ENCODE measurements at places on chromosomes 7 and 10.

- DNase-seq, result no peak
Observed at GRCh38 chr7:108448584-108449505, 7.4 kb downstream of the NRCAM start.

DNA sequence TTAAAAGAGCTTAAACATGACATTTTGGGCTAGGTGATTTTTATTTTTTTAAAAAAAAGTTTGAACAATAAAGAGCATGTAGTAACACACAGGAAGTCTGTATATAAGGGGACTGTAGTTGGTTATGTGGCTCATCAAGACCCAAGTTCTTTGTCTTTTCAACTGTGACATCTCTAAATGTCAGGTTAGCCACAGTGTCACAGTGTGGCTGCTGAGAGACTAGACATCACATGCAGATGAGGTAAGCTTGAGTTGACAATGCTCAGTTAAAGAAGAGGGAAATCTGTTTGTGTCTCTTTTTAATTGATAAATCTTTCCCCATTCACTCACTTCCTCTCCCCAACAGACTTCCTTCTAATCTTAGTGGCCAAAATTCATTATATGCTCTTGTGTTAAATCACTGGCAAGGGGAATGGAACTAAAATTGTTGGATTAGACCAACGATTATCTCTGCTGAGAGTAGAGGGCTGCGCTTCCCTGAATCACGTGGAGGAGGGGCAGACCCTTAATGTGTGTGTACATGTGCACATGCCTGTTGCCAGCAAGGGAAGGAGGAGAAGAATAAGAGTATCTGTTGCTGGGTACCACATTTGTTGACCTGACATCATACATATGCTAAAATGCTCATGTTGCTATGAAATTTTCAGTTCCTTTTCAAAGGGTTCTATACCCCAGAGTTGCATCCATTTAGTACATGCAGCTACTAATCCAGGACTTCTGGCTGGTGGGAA, 78.3 kb downstream of the MMRN2 start:
- DNase-seq, result no peak

GRCh38 chr7:152751449-152752141, 8.0 kb upstream of the ACTR3B start:
- DNase-seq, result no peak

DNA sequence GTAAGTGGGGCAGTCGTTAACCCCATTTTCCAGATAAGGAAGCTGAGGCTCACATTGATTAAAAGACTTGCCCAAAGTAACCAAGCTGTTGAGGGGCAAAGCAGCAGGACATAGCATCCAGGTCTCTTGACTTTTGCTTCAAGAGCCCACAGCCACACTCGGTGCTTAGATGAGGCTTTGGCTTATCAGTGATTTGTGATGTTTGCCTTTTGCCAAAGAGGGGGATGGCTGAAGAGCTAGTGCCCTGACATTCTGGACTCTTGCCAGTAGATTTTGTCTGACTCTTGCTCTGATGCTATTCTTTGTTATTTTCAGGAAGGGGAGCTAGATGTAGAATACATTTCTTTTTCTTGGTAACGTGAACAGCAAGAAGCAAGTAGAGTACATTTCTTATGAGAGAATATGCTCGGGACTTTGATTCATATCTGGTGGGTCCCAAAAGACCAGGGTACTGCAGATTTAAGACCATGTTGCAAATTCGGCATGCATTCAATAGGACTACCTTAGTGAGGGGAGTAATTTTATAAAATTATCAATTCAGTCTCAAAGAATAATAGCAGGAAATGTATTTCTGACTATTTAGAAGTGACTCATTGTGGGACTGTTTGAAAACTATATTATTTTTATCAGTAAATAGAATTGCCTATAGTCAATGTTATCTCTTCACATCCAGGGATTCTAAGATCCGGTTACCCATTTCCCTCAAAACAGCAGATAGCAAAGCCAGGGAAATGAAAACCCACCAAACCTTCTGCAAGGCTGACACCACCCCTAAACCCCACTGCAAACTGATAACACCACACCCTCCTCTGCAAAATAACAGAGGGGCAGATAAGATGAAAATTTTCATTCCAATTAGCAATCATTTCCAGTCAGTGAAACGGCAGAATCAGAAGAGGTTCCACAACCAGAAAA, 180.0 kb upstream of the BMPER start:
- DNase-seq, result no peak

DNA sequence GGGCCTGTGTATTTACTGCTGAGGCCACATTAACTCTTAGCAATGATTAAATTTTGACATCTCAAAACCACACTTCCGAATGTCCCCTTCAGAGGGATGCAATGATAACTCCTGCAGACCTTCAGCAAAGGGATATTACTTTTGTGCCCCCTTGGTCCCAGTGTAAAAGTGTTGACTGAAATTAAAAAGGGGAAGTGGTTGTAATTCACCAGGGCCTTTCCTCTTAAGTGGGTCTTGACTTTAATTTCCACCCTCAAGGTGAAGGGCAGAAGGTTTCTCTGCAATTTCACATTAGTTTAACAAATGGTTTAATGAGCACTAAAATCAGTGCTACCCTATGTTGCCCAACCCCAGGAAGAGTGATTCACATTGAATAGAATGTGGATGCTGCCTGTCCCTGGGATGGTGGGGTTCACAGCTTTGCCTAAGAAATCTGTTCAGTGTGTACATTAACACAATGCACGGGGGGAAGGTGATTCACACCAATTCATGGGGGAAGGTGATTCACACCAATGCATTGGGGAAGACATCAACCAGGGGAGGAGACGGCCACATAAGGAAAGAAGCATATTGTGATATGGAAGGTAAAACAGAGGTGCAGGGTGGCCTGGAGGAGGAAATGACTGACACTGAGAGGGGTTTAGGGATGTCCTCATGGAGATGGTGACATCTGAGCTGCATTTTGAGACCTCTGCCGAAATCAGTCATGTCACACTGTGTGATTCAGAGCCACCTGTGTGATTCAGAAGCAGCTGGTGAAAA, 19.4 kb upstream of the TNS3 start:
- no peak for DNase-seq

GRCh38 chr7:102270178-102270887, 16.3 kb upstream of the SH2B2 start:
- DNase-seq, result no peak

GRCh38 chr7:1312136-1313070, 79.7 kb downstream of the UNCX start:
- no peak for DNase-seq

- no peak for DNase-seq
Observed at GRCh38 chr10:7857262-7857661, 39.0 kb downstream of the TAF3 start.

DNA sequence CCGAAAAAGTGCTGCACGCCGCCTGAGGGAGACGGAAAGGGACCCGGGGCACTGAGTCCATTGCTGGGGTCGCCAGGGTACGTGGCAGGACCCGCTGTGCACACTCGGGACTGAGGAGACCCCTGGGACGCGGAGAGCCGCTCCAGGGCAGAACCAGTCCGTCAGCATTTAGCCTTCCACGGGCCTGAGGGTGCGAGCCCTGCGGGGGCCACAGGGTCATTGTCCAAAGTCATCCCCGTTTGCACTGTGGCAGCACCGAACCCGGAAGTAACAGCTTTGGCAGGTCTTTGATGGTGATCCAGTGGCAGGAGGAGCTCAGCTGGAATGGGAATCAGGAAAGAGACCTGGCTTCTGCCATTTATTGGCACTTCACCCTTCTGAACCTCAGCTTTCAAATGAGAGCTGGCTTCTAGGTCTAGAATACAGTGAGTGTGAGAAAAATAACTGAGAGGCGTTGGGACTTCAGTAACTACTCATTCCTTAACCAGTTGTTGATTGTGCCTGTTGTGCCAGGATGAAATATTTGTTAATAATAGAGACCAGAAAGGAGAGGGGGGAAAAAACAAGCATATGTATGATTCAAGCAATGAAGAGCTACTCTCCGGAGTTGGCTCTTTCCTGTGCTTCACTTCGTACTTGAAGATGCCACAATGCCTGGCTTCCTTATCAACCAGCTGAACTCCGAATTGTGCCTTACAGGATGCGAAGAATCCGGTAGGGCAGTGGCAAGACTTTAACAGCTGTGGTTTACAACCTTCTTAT, 811 bp upstream of the ARHGAP12 start:
- peak; percentile 39 for DNase-seq

DNA sequence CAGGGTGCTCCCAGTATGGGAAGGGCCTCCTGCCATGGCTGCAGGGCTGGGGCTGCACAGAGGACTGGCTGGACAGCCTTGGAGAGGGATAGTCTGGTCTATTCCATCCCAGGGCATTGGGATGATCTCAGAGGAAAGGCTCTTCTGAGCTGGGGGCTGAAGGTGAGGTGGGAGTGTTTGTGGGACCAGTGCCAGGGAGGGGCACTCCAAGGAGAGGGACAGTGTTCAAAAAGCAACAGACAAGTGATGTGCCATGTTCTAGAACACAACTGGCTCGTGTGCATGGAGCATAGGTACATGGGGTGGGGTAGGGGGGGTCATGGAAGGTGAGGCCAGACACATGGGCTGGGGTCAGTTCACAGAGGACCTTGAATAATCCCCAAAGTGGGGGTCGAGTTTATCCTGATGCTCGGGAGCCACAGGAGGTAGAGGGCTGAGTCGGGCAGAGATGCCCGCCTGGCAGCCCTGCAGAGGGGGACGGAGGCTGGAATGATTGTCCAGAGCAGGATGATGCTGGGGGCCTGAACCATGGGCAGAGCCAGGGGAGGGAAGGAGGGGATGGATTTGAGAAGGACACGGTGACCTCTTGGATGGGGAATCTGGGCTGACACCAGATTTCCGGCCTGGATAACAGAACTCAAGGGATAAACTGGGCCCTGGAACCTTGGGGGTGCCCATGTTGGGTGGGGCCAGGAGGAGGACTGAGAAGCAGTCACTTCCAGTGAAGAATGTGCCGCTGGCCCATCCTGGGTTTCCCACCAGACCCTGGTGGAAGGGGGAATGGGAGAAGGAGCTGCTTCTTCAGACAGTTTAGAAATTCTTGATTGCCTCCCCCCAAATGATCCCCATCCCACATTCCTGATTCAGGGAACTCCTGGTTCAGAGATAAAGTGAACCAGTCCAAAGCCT, 50.4 kb downstream of the NEURL1 start:
- no peak for DNase-seq

GRCh38 chr7:767580-767940, 40.5 kb upstream of the PRKAR1B start:
- DNase-seq, result no peak

- no peak for DNase-seq
Observed at GRCh38 chr7:12653518-12653917, 33.9 kb upstream of the ARL4A start.

- no peak for DNase-seq
Observed at GRCh38 chr7:126774077-126774476, 478.7 kb downstream of the GRM8 start.

GRCh38 chr10:102982296-102982695, 64.2 kb downstream of the CNNM2 start:
- DNase-seq, result no peak

- DNase-seq, result no peak
Observed at GRCh38 chr10:86314616-86315548, 51.7 kb downstream of the GRID1 start.

- no peak for DNase-seq
Observed at GRCh38 chr7:119969054-119969453, 303.9 kb upstream of the KCND2 start.

- no peak for DNase-seq
Observed at GRCh38 chr10:34854147-34854601, 39.1 kb upstream of the PARD3 start.

DNA sequence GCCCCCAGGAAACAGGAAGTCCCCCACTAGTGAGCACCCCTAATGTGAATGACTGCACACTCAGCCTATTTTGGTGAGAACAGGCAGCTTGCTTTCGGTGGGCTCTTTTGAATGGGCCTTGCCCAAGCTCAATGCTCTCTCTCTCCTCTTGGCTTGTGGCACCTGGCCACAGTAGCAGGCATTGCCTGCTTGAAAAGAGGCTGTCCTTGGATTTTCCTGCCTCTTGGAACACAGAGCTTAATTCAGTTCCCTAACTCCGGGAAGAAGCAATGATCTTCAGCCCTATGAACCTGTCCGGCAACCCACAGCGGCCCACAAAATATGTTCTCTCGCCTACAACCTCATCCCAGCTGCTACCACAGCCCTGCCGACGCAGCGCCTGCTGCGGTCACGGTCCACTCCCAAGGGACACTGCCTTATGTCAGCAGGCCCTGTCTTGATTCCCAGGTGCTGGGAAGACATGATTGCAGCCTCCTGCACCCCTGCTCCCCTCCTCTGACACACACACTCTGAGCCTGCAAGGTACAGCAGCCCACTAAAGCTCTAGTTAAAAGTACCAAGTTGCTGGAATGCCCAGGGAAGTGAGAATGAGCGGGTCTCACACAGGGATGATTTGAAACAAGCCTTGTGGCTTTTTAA, 715.5 kb upstream of the GALNT17 start:
- no peak for DNase-seq

GRCh38 chr10:28320799-28321198, 17.9 kb upstream of the MPP7 start:
- DNase-seq, result no peak

- DNase-seq, result no peak
Observed at GRCh38 chr7:53350241-53350640, 314.8 kb downstream of the POM121L12 start.

DNA sequence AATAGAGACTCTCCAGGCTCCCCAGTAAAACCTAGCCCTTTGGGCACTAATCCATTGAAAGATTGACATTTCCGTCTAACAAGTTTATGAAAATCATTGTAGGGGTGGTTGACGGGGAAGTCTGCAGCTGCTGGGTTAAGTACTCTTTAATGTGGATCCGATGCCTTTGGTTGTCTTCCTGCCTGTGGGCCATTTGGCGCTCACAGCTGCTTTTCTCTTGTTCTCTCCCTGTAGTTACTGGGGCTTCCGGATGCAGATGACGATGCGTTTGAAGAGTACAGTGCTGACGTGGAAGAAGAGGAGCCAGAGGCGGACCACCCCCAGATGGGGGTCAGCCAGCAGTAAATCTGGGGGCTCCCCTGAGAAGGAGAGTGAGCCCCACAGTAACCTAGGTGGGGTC, 22.4 kb downstream of the MTURN start:
- no peak for DNase-seq

DNA sequence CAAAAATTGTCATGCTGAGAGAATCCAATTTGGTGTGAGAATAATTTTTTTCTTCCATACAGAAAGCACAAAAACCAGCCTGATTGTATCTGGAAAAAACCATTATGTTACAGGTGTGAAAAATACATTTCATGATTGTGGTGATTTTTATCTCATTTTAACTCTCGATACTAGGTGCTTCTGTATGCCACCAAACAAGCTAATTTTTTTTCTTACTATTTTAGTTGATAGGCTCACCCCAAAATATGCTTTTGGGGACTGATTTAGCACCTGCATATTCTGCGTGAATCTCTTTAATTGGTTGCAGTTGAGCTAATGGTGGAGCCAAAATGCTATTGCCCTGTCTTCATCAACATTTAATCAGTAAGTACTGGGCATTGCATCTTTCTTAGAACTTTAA, 1.9 kb downstream of the DMTF1 start:
- DNase-seq, result no peak

GRCh38 chr10:5650664-5651387, 15.6 kb downstream of the ASB13 start:
- no peak for DNase-seq

DNA sequence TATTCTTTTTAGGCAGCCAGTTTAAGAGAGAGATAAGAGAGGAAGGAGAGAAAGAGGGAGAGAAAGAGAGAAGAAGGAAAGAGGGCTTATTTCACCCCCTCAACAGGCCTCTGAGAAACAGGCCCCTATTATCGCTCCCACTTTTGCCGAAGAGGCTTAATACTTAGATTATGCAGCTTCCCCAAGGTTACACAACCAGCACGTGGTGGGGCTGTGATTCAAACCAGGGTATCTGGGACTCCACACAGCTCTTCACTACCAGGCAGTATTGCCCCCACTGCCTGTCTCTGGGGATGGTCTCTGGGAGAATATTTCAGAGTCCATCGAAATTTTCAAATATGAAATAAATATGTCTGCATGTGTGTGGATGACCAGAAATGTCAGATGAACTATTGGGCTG, 3.0 kb downstream of the GIMAP1 start:
- DNase-seq, result no peak
